ENCODE measurements at places on chromosomes 1 and 21. TPM values are rescaled to one million over a fixed set of nuclear protein-coding genes. Genes with fewer than 3 reads are reported as not detected.

DNA sequence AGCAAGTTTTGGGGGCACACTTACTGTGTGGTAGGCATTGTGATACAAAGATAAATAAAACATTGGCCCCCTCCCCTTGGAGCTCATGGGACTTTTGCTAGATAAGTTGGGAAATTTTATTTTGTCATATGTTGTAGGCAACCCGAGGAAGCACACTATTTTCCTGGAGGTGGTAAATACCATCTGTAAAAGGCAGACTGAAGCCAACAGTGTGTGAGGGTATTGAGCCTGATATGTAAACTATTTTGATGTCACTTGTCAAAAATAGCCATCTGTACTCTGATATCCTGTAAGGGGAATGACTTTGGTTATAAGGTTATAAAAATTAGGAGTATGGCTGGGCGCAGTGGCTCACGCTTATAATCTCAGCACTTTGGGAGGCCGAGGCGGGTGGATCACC lies 30.6 kb downstream of the VANGL2 start:
- no peak for DNase-seq
- no peak overlapping the region for H3K4me3 ChIP-seq
- no peak overlapping the region for H3K27ac ChIP-seq
- no peaks in the 10 kb centered on the region for H3K27me3 ChIP-seq
- no peaks in the 10 kb centered on the region for H3K36me3 ChIP-seq
- H3K4me1 ChIP-seq, result no peaks in the 10 kb centered on the region

Gene CDA
- total RNA-seq, result 1.8 TPM

Gene GJB5
- not detected for total RNA-seq

DNA sequence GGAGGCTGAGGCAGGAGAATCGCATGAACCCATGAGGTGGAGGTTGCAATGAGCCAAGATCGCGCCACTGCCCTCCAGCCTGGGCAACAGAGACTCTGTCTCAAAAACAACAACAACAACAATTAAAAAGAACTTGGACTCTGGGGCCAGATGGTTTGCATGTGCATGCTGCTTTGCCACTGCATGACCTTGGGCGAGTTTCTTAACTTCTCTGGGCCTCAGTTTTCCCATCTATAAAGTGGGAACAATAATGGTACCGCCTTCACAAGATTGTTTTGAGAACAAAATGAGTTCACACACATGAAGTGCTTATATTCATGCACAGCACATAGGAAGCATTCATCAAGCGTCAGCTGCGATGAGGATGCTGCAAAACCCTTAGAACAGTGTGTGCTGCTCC lies 74.6 kb downstream of the MAN1C1 start:
- peaks cover 41% of the 10 kb centered on the region for H3K4me1 ChIP-seq
- H3K27ac ChIP-seq, result no peak overlapping the region
- H3K4me3 ChIP-seq, result no peak overlapping the region
- no peaks in the 10 kb centered on the region for H3K36me3 ChIP-seq

DNA sequence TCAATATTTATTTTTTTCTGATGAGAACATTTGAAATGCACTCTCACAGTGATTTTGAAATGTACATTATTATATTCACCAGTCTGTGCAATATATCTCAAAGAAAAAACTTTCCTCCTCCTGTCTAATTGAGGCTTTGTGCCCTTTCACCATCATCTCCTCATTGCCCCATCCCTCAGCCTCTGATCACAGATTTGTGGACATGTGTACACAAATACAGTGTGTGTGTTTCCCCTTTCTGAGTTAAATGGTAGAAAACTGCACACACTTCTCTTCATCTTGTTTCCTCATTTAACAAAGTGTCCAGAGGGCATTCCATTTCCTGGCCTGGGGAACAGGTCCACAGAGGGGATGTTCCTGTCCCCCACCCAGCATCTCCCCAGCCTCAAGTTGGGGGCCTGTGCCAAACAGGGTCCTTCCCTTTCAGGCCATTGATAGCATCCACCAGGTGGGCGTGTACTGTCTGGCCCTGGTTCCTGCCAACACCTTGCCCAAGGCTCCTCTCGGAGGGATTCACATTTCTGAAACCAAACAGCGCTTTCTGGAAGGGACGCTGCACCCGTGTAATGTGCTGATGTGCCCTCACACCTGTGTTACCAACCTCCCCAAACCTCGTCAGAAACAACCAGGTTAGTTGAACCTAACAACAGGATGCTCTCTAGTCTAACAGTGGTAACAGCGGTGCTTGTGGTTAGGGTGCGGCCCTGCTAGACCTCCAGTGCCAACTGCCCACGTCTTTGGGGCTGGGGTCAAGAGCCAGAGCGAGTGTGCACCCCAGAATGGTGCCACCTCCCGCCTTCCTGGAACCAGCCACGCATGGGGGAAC lies 54.6 kb downstream of the S100B start:
- H3K4me3 ChIP-seq, result no peak overlapping the region
- H3K4me1 ChIP-seq, result no peaks in the 10 kb centered on the region
- H3K27me3 ChIP-seq, result no peaks in the 10 kb centered on the region
- H3K36me3 ChIP-seq, result peaks cover 4% of the 10 kb centered on the region
- H3K27ac ChIP-seq, result no peak overlapping the region

- no peak overlapping the region for H3K4me3 ChIP-seq
- no peak for DNase-seq
- H3K36me3 ChIP-seq, result no peaks in the 10 kb centered on the region
- peaks cover 34% of the 10 kb centered on the region for H3K4me1 ChIP-seq
- no peaks in the 10 kb centered on the region for H3K27me3 ChIP-seq
- peak overlapping the region; percentile 86 for H3K27ac ChIP-seq
Measured at GRCh38 chr1:117821382-117821755, 108.1 kb downstream of the GDAP2 start.

Measured in sigmoid colon (tissue), 7 donors.